GM12878 (cell line): ENCODE measurements at places on chromosomes 5 and 9.

GRCh38 chr9:127437497-127438264 is 13.5 kb downstream of the ZNF79 start:
- DNase-seq = no peak
- H3K27me3 ChIP-seq = no peaks in the 10 kb centered on the region
- H3K27ac ChIP-seq = no peak overlapping the region
- no peaks in the 10 kb centered on the region for H3K4me1 ChIP-seq
- H3K36me3 ChIP-seq = peaks cover 16% of the 10 kb centered on the region

DNA sequence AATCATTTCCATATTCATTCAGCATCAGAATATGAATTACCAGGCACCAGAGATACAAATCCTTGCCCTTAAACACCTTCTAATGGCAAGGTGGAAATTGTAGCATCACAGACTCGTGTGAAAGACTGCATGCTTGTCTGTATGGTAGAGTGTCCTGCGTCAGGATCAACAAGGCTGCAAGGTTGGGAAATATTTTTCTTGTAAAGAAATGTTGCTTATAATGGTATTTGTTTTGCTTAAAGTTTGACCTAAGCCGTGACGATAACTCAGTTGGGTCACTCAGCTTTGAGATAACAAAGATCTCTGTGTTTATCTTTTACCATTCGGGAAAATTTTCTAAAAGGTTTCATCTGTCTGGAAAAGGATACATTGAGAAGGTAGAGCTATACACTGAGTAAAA is 87.6 kb downstream of the BASP1 start:
- no peak for DNase-seq
- H3K27ac ChIP-seq = no peak overlapping the region
- H3K4me1 ChIP-seq = no peaks in the 10 kb centered on the region
- H3K27me3 ChIP-seq = no peaks in the 10 kb centered on the region

GRCh38 chr5:141411575-141411974 is 1.2 kb upstream of the PCDHGA10 start:
- H3K4me3 ChIP-seq = no peak overlapping the region
- no peak overlapping the region for H3K27ac ChIP-seq
- no peaks in the 10 kb centered on the region for H3K36me3 ChIP-seq
- no peaks in the 10 kb centered on the region; the same call in 1 of the 2 replicates for H3K4me1 ChIP-seq
- no peaks in the 10 kb centered on the region; the same call in 1 of the 2 replicates for H3K27me3 ChIP-seq

- DNase-seq = no peak
- H3K4me3 ChIP-seq = no peak overlapping the region
- H3K36me3 ChIP-seq = no peaks in the 10 kb centered on the region
Observed at GRCh38 chr9:21585756-21586752, 103.9 kb upstream of the IFNE start.
